ENCODE measurements at places on chromosomes 2 and 18.

GRCh38 chr2:45258311-45258710, 249.1 kb upstream of the SIX2 start:
- DNase-seq: no peak

GRCh38 chr18:35810520-35810919, 162.0 kb upstream of the RMP24 start:
- no peak for DNase-seq

DNA sequence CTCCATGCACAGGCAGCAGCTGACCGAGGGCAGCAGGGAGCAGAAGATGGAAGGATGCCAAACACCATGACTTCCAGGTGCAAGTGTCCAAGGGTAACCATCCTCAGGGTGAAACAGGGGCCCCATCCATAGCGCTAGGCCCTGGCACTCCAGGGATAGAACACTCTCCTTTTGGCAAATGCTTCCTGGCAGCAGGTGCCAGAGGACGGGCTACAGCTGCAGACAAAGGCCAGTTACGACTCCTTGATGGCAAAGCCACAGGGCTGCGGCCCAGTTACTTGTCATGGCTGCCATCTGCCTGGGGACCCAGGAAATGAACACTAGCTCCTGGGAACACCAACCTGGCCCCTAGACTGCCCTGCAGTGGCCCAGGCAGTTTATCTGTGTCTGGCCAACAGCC, 178.8 kb downstream of the TMEM163 start:
- DNase-seq: no peak

DNA sequence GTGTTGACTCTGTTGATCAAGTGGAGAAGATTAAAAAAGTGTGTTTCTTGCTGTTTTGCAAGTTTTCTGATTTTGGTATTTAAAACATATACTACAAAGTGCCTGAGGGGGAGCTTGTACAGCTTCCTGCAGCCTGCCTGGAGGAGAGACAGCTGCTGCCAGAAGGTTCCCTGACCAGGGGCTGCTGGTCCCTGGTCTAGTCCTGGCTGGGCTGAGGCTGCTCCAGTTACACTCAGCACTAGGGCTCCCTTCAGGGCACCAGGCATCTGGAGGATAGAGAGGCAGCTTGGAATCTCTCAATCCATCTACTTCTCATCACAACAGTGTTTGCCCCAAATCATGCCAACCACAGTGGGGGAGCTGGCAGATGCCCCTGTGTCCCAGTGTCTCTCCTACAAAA, 4.8 kb downstream of the MC2R start:
- no peak for DNase-seq

DNA sequence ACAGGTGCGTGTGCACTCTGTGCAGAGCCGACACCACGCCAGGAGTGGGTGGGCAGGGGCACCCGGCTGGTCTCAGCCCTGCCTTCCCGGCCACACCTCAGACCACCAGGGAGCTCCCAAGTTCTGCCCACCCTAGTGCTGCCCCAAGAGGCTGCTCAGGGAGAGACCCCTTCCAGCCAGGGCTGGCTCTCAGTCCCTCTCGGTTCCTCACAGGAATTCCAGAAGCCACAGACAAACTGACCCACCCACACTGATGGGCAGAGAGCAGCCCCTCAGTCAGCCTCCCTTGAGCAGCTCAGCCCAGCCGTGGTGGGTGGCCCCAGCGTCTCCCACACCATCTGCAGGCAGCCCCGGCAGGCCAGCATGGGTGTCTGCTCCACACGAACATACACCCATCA, 33.8 kb downstream of the GPC1 start:
- DNase-seq: no peak

- no peak for DNase-seq
Measured at GRCh38 chr2:228056293-228057097, 125.0 kb downstream of the SPHKAP start.

- DNase-seq: no peak
Measured at GRCh38 chr2:207546822-207547221, 17.1 kb downstream of the CREB1 start.

DNA sequence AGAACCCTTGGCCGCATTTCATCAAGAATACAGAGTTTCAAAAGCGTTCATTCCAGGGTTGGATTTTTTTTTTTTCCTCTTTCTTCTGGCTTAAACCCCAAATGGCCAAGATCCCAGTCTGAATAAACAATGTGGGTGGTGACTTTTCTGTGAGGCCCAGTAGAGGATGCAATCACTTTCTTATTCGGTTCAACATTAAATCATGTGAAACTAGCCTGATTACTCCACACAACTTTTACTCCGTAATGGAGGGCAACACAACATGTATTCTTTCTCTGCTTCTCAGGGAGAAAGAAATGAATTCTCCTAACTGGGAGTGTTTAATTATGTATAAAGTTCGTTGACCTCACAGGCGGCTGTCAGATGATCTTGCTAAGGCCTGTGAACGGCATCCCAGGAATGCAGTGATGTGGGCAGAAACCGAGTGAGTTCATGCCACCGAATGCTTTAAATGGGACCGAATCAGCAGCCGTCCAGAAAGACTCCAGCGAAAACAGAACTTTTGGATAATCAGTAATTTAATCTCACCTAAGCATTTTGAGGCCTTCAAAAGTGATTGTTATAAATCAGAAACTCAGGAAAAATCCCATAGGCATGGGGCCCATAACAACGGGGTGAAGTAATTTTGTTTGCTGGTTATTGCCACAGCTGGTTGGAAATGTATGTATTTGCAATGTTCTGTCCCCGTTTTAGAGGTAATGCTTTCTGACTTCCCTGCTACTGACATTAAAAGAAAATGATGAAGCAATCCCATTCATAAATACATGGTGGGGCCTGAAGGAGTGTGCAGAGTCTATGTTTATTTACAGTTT, 81.5 kb downstream of the BCL2 start:
- DNase-seq: no peak

DNA sequence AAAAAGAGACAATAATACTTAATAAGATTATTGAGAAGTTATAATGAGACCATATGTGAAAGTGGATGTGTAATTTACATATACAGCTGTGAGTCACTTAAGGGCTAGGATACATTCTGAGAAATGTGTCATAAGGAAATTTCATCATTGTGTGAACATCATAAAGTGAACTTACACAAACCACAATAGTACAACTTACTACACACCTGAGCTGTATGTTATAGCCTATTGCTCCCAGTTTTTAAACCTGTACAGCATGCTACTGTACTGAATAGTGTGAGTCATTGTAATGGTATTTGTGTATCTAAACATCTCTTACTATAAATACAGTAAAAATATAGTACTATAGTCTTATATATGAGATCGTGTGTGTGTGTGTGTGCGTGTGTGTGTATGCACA, 1420.3 kb upstream of the PIK3C3 start:
- DNase-seq: no peak

- no peak for DNase-seq
Measured at GRCh38 chr2:70557171-70557838, 3.7 kb upstream of the TGFA start.

DNA sequence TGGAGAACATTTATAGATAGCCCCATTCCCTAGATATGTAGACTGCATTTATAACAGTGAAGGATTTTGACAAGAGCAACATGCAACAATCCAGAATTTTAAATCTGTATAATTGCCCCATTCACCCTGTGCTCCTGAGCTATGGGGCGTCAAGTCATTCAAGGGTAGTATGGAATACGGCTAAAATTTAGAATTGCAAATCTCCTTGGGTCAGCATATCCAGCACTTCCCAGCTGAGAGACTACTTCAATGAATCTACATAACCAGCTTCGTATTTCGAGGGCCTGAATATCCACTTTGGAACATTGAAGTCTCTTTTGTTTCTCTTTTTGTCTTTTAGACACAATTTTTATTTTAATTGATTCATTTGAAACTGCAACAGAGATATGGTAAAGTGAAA, 28.4 kb upstream of the ACVR1C start:
- DNase-seq: no peak

DNA sequence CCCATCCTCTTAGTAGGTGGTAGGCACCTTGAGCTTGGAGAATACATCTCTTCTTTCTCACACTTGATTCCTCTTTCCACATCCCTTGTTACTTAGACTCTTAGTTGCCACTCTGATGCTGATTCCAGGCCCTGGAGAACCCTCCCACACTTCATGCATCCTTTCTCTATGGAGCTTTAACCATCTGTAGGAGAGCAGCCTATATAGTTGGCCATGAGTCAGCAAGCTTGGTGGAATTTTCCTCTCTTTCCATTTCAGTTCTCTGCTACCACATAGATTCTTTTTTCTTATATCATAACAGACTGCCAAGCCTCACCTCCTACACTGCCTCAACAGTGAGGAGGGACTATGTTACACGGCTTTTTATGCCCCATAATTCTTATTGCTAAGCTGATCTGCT, 851.6 kb upstream of the CDH2 start:
- no peak for DNase-seq

GRCh38 chr2:158182676-158183295, 81.1 kb downstream of the UPP2 start:
- DNase-seq: no peak

DNA sequence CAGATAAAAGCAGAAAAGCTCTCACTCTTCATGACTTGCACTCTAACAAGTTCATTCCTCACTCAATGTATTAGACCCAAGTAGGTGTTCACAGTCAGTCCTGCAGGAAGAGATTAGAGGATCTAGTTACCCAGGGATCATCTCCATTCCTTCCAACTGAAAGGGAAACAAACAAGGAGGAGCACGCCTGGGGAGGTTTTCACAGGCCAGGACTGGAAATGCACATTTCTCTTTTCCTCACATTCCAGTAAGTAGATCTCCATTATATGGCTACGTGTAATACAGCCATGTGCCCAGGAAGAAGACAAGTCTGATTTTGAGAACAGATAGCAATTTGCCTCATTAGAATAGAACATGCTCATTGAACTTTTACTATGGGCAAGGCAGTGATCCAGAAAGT, 1132.2 kb upstream of the FAM98A start:
- no peak for DNase-seq

All from activated naive CD8-positive, alpha-beta T cell treated with anti-CD3 and anti-CD28 coated beads, Interleukin-2, amount 10 ng/mL, durations not matched to agents 7 days and 5 days (primary cell).